ENCODE measurements at places on chromosomes 1 and 21.

- no peak for DNase-seq
Measured at GRCh38 chr1:91913018-91913417, 27.1 kb upstream of the TGFBR3 start.

DNA sequence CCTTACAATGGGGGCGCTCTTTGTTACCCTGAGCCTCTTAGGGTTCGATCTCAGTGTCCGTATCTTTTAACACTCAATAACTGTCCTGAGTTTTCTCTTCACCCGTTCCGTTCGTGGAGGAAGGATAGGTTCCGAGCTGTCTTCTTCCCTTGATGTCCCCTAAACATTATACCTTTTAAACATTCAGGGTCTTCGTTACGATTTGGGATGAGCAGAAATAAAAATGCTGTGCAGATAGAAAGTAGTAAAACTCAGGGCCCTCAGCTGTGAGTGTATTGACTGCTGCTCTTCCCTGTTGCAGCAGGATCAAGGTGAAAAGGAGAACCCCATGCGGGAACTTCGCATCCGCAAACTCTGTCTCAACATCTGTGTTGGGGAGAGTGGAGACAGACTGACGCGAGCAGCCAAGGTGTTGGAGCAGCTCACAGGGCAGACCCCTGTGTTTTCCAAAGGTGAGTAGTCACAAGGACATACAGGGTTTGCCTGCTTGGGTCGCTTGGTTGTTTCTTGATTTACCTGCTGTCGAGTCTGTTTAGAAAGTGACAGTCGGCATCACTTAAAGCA is 784 bp downstream of the RPL11 start:
- no peak for DNase-seq

DNA sequence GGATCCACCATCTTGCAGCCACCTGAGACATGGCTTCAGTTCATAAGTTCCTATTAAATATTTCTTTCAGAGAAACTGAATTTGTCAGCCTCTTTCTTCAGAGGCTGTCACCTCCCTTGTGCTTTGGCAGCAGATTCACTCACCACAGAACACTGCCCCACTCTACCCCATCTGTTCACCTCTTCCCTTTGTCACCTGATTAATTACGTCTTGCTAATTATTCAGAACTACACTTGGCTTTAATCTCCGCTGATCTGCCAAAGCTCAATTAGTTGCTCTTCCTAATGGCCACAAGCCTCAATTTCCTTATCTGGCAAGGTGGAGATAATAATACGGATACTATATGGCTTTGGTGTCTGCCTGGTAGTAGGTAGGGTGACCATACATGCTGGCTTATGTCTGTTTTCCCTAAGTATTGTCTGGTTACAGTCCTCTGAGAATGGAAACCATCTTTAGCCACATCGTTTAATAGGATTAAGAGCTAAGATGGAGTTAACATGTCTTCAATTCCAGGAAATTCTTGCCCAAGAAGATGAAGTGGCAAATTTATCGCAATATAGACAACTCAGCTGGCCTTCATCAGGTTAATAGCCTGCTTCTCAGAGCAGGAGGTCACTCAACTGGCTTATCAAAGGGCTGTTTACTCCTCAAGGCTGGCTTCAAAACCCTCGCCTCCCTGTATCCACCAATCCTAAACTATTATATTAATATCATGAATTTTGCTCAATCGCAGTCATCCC is 58.2 kb upstream of the ADAR start:
- DNase-seq = no peak

GRCh38 chr21:14522736-14523135 is 23.4 kb downstream of the SAMSN1 start:
- no peak for DNase-seq

- DNase-seq = no peak
Measured at GRCh38 chr1:205704903-205705302, 24.6 kb upstream of the SLC45A3 start.

DNA sequence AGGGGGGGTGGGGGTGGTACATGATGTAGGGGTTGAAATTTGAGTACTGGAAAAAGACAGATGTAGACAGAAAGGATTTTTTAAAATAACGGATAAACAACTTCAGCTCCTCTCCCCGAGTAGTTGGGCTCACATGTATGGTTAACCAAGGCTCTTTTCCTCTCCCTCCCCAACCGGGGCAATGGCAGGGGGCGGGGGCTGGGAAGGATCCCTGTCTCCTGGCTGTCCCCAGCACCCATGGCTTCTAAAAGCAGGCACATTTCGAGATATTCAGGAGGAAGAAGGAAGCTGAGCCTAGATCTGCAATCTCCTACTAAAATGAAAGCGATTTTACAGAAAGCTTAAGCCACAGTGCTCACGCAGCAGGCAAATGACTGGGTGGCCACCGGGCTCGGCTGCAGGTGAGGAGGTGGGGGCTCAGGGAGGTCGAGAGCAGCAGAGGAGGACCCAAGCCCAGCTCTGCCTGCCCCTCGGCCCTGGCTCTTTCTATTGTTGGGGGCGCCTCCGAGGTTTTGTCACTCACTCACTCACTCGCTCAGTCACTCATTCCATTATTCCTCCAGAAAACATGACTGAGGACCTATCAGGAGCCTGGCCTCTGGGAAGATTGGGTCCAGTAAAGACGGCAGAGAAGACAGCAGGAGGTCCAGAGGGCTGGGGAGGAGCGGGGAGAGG is 573.3 kb downstream of the PTPRU start:
- DNase-seq = no peak

GRCh38 chr1:9031484-9032259 is 5.4 kb upstream of the SLC2A7 start:
- no peak for DNase-seq

DNA sequence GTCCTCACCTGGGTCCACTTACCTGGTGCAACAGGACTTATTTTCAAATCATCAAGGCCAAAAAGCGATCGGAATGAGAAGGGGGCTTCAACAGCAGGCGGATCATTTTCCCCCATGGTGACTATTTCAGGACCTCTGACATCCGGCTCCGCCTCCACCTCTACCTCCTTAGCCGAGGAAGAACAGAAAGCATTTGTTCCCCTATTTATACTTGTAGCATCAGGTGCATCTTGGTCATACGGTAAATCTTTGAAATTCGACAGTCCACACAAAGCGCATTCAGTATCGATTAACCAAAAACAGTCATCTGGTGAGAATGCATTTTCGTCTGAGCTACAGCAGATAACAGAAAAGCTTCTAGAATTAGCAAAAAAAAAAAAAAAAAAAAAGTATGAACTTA is 550 bp downstream of the TMPRSS3 start:
- no peak for DNase-seq

DNA sequence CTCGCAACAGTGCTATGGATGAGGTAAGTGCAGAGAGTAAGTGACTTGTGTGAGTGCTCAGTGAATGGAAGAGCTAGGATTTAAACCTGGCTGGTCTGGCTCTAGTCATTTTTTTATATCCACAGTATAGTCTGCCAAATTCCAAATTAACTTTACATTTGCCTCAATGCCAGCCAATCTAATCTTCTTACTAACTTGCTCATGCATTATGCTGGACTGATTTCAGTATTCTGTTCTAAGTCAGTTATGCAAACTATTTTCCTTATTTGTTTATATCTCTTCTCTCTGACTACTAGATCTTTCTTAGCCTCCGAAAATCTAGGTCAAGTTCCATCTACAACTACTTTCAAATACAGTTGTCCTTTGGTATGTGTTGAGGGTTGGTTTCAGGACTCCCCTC is 133.3 kb downstream of the XPR1 start:
- DNase-seq = no peak
